ENCODE measurements at places on chromosomes 7 and 10.

- no peak for DNase-seq
Observed at GRCh38 chr7:155267436-155267835, 30.2 kb upstream of the INSIG1 start.

DNA sequence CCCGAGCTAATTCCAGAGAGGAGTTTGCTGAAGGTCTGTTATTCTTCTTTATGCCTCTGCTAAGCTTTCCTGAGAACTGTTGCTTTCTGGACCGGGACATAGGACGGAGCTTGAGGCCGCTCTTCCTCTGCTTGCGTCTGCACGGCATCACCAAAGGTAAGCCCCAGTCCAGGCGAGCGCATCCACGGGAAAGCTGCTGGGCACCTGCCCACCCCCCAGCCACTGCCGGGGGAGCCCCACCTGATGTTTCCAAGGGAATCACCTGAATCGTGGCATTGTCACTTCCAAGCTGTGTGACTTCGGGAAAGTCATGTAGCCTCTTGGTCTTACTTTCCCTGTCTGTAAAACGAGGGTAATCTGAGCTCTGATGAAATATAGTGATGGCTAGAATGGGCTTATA is 45.1 kb upstream of the PLEKHA1 start:
- no peak for DNase-seq

GRCh38 chr10:95755511-95756004 is 405 bp upstream of the ENTPD1 start:
- DNase-seq: no peak

GRCh38 chr10:124249812-124250432 is 156.5 kb upstream of the CHST15 start:
- DNase-seq: no peak

GRCh38 chr10:98613446-98613845 is 166.7 kb upstream of the HPS1 start:
- DNase-seq: no peak

- DNase-seq: no peak
Observed at GRCh38 chr7:87528730-87529129, 53.2 kb upstream of the ABCB4 start.

DNA sequence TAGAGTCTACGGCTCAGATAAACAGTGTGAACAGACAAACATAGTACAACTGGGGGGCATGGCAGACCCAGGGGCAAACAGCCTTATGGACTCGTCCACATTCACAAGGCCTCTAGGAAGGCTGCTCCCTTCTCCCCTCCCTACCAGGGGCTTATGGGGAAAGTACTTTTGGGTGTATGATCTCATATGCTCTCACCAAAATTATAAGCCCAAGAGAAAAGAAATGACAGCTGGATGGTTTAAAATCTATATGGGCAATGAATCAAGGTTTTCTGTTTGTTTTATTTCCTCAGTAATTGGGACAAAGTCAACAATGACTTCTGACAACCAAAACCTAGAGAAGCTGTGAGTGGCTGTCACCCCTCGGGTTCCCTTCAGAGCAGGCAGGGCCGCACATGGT is 144.4 kb downstream of the PKD1L1 start:
- DNase-seq: no peak

GRCh38 chr10:12510501-12510941 is 161.2 kb downstream of the CAMK1D start:
- DNase-seq: peak; percentile 36
